Mesenchymal stem cell (in vitro differentiated cells and primary cell): ENCODE measurements at places on chromosomes 2 and 18.

GRCh38 chr2:176169711-176170110 is 12.6 kb downstream of the HOXD3 start:
- peaks cover 83% of the 10 kb centered on the region for H3K27me3 ChIP-seq
- no peak overlapping the region for H3K4me3 ChIP-seq
- peaks cover 19% of the 10 kb centered on the region for H3K4me1 ChIP-seq
- no peak for DNase-seq
- no peaks in the 10 kb centered on the region for H3K36me3 ChIP-seq

GRCh38 chr2:234415706-234416105 is 81.2 kb downstream of the ARL4C start:
- no peaks in the 10 kb centered on the region for H3K36me3 ChIP-seq
- H3K4me1 ChIP-seq = peaks cover 2% of the 10 kb centered on the region
- DNase-seq = no peak
- H3K27me3 ChIP-seq = no peaks in the 10 kb centered on the region

- DNase-seq = no peak
- H3K27me3 ChIP-seq = peaks cover 39% of the 10 kb centered on the region
- H3K27ac ChIP-seq = no peak overlapping the region
- H3K36me3 ChIP-seq = no peaks in the 10 kb centered on the region
- peaks cover 14% of the 10 kb centered on the region for H3K4me1 ChIP-seq
Observed at GRCh38 chr2:10717628-10718027, 3.8 kb upstream of the ATP6V1C2 start.

DNA sequence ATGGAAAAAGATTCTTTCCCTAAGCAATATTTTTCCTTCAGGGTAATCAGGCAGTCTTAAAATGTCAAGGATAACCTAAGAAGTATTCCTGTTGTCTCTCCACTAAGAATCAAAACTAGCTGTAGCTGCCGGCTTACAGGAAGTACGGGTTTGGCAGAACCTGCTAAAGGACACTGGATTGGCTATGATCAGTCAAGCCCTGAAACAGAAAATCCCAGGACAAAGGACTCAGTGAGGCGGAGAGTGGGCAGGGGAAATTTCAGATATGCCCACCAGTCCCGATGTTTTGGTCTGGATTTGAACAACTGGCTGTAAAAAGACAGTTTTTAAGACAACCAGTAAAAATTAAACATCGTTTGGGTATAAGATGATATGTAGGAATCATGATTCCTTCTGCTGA is 155.7 kb downstream of the HDAC4 start:
- no peaks in the 10 kb centered on the region for H3K36me3 ChIP-seq
- H3K27ac ChIP-seq = peak overlapping the region; percentile 82
- H3K4me3 ChIP-seq = no peak overlapping the region
- H3K4me1 ChIP-seq = peaks cover 45% of the 10 kb centered on the region

- H3K4me1 ChIP-seq = no peaks in the 10 kb centered on the region
- H3K27me3 ChIP-seq = peaks cover 40% of the 10 kb centered on the region
- no peak for DNase-seq
- no peak overlapping the region for H3K4me3 ChIP-seq
Observed at GRCh38 chr2:25711675-25712354, 38.4 kb upstream of the DTNB start.

DNA sequence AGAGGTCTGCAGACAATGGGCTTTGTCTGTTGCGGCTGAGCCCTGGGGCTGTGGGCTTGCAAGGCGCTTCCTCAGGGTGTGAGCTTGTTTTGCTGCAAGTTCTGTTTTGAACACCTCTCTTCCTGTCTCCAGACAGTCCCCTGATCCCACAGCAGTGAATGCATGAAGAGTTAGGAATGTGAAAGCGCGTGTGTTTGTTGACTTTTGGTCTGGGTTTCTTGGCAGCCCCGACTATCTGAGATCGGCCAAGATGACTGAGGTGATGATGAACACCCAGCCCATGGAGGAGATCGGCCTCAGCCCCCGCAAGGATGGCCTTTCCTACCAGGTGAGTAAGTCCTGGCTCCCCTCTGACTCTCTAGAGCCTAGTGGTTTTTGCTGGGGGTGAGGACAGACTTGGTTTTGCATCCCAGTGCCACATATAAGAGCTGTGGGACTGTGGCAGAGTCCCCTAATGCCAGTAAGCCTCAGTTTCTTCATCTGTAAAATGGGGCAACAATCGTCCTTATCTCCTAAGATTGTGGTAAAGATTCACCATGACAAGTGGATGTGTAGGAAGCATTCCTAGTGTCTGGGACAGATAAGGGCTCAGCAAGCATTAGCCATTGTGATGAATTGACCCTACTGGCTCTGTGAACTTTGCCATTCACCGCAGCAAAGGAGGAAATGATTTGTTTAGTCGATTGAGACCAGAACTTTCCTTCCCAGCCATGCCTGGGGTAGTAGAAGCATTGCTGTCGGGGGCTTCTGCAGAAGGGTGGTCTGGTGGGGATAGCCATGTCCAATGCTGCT is 3.0 kb downstream of the LBH start:
- H3K36me3 ChIP-seq = peaks cover 15% of the 10 kb centered on the region
- DNase-seq = peak; percentile 76
- H3K4me3 ChIP-seq = no peak overlapping the region
- peaks cover 28% of the 10 kb centered on the region for H3K4me1 ChIP-seq
- H3K27me3 ChIP-seq = peaks cover 6% of the 10 kb centered on the region

DNA sequence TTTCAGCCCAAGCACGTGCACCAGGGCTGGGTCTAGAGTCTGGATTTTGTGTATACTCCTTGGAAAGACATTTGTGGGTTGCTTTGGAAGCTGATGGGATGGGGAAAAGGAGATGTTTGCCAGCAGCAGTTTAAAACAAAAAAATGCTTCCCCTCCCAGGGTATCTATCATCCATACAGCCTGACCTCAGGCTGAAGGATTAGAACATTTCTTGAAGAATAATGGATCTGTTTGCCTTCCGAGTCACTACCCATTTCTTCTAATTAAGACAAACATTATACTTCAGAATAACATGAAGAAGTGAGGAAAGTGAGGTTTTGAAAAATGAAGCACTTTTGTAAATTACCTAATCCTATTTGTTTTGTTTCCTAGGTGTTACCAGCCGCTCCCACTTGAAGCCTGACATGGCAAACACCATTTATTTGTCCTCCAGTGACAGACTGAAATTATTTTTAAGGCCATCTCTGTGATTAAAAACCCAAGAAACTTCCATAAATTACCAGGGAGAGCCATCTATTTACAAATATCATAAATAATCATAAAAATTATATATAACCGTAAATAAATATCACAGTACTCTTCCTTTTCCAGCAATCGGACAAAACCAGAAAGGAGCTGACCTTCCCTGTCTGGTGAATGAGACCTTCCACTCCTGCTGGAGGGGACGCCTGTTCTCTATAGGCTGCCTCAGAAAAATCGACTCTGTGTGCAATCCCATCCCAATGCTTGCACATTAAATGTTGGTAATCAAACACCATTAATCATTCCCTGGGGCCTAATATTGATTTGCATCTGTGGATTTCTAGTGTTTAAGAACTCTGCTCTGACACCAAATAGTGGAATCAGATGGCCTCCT is 106.8 kb downstream of the C1D start:
- no peak for DNase-seq

GRCh38 chr18:48252525-48252924 is 156.7 kb downstream of the ZBTB7C start:
- H3K27me3 ChIP-seq = peaks cover 29% of the 10 kb centered on the region
- no peak for DNase-seq
- no peak overlapping the region for H3K4me3 ChIP-seq
- no peaks in the 10 kb centered on the region for H3K36me3 ChIP-seq

DNA sequence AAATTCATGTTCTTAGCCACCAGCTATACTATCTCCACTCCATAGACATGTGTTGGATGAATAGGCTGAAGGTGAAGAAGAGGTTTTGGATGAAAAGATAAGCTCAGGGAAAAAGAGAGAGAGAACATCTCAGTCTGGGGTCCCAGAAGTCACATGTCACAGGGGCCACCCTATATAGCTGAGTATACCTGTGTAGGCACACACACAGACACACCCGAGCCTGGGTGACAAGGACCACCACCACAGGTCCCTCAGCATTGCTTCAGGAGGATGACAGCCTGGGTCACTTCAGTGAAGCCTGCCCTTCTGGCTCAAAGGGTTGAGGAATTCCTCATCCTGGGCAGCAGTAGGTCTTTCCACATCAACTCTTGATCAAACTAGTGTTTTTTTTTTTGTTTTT is 56.2 kb downstream of the POLR1A start:
- no peak for DNase-seq
- H3K27me3 ChIP-seq = no peaks in the 10 kb centered on the region
- H3K27ac ChIP-seq = no peak overlapping the region
- no peak overlapping the region for H3K4me3 ChIP-seq
- peaks cover 90% of the 10 kb centered on the region for H3K36me3 ChIP-seq

GRCh38 chr18:45856531-45856930 is 31.1 kb downstream of the SIGLEC15 start:
- peaks cover 4% of the 10 kb centered on the region for H3K4me1 ChIP-seq
- no peak overlapping the region for H3K4me3 ChIP-seq
- peaks cover 96% of the 10 kb centered on the region for H3K36me3 ChIP-seq

- H3K4me1 ChIP-seq = no peaks in the 10 kb centered on the region
- no peak for DNase-seq
- no peak overlapping the region for H3K4me3 ChIP-seq
- H3K27me3 ChIP-seq = no peaks in the 10 kb centered on the region
Observed at GRCh38 chr18:38526922-38527321, 961.3 kb upstream of the CELF4 start.

- H3K36me3 ChIP-seq = no peaks in the 10 kb centered on the region
- no peaks in the 10 kb centered on the region for H3K27me3 ChIP-seq
- no peak overlapping the region for H3K4me3 ChIP-seq
- no peak for DNase-seq
- no peaks in the 10 kb centered on the region for H3K4me1 ChIP-seq
- no peak overlapping the region for H3K27ac ChIP-seq
Observed at GRCh38 chr2:124080281-124081153, 55.4 kb downstream of the CNTNAP5 start.

- peak; percentile 49 for DNase-seq
- no peaks in the 10 kb centered on the region for H3K36me3 ChIP-seq
- H3K27me3 ChIP-seq = no peaks in the 10 kb centered on the region
Observed at GRCh38 chr2:77479395-77479794, 42.8 kb downstream of the LRRTM4 start.

DNA sequence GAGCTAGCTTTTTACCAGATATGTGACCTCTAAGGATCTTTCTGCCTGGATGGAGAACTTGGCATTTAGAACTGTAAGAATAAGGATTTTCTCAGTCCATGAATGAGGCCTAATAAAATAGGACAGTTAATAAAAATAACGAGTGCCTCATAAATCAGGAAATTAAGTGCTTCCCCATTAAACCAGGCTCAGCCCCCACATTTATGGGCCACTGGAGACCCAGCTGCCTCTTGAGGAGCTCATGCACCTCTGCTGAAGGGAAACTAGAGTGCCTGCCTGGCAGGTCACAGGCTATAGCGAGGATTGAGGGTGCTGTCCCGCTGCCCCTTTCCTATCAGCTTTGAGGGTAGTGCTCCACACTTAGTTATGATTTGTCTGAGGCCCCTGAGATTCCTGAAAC is 158.0 kb downstream of the ALK start:
- no peak overlapping the region for H3K4me3 ChIP-seq
- no peak overlapping the region for H3K27ac ChIP-seq
- H3K27me3 ChIP-seq = no peaks in the 10 kb centered on the region

- no peak overlapping the region for H3K27ac ChIP-seq
- H3K4me1 ChIP-seq = peaks cover 4% of the 10 kb centered on the region
- H3K27me3 ChIP-seq = no peaks in the 10 kb centered on the region
- peaks cover 5% of the 10 kb centered on the region for H3K36me3 ChIP-seq
Observed at GRCh38 chr2:164562666-164563065, 58.6 kb downstream of the GRB14 start.

- H3K36me3 ChIP-seq = no peaks in the 10 kb centered on the region
- no peaks in the 10 kb centered on the region for H3K4me1 ChIP-seq
- no peak overlapping the region for H3K27ac ChIP-seq
- no peak overlapping the region for H3K4me3 ChIP-seq
- DNase-seq = no peak
Observed at GRCh38 chr2:140526575-140526974, 1604.2 kb downstream of the LRP1B start.

- H3K27ac ChIP-seq = peak overlapping the region; percentile 92
- H3K36me3 ChIP-seq = no peaks in the 10 kb centered on the region
- peaks cover 3% of the 10 kb centered on the region for H3K4me1 ChIP-seq
- H3K27me3 ChIP-seq = no peaks in the 10 kb centered on the region
- H3K4me3 ChIP-seq = no peak overlapping the region
Observed at GRCh38 chr2:25618676-25619075, 54.7 kb downstream of the DTNB start.

- DNase-seq = no peak
- no peaks in the 10 kb centered on the region for H3K36me3 ChIP-seq
- H3K27me3 ChIP-seq = no peaks in the 10 kb centered on the region
- H3K4me3 ChIP-seq = no peak overlapping the region
- no peaks in the 10 kb centered on the region for H3K4me1 ChIP-seq
Observed at GRCh38 chr2:14930441-14930840, 297.9 kb downstream of the LRATD1 start.

- no peaks in the 10 kb centered on the region for H3K27me3 ChIP-seq
- H3K4me3 ChIP-seq = no peak overlapping the region
- no peak for DNase-seq
- H3K36me3 ChIP-seq = no peaks in the 10 kb centered on the region
- H3K4me1 ChIP-seq = no peaks in the 10 kb centered on the region
Observed at GRCh38 chr2:179579800-179580199, 281.6 kb downstream of the ZNF385B start.

GRCh38 chr2:111194835-111195621 is 74.3 kb downstream of the BCL2L11 start:
- no peaks in the 10 kb centered on the region for H3K27me3 ChIP-seq
- H3K4me3 ChIP-seq = no peak overlapping the region
- no peaks in the 10 kb centered on the region for H3K36me3 ChIP-seq
- H3K4me1 ChIP-seq = peaks cover 8% of the 10 kb centered on the region

DNA sequence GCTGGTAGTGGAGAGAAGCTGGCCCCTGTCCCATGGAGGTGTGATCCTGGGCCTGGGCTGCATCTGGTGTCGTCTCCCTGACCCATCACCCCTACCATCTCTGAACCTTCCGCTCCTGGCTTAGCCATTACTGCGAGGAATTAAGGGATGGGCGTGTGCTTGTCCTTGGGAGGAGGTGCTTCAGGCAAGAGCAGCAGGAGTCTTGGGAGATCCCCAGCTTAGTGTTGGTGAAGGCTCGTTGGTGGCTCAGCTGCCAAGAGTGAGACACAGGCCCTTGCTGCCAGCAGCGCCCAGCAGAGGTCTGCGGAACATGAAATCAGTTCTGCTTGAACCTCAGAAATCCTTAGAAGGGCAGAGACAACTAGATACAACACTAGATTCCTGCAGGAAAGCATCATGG is 59.9 kb upstream of the TGFA start:
- peaks cover 3% of the 10 kb centered on the region for H3K4me1 ChIP-seq
- H3K27me3 ChIP-seq = peaks cover 39% of the 10 kb centered on the region
- H3K36me3 ChIP-seq = no peaks in the 10 kb centered on the region
